ENCODE measurements at places on chromosomes 5 and 9. TPM values are rescaled to one million over a fixed set of nuclear protein-coding genes. Genes with fewer than 3 reads are reported as not detected.

INSYN2B gene
- total RNA-seq, result not detected

GRCh38 chr5:3886524-3887451, 291.2 kb downstream of the IRX1 start:
- DNase-seq, result no peak
- no peak overlapping the region for H3K27ac ChIP-seq
- H3K36me3 ChIP-seq, result no peaks in the 10 kb centered on the region
- no peaks in the 10 kb centered on the region for H3K27me3 ChIP-seq
- H3K4me1 ChIP-seq, result no peaks in the 10 kb centered on the region

GRCh38 chr5:69011910-69012309, 81.9 kb upstream of the SLC30A5 start:
- H3K27ac ChIP-seq, result no peak overlapping the region
- H3K27me3 ChIP-seq, result no peaks in the 10 kb centered on the region
- H3K4me1 ChIP-seq, result no peaks in the 10 kb centered on the region

- H3K4me1 ChIP-seq, result peaks cover 44% of the 10 kb centered on the region
- peak overlapping the region; percentile 95 for H3K27ac ChIP-seq
- DNase-seq, result peak; percentile 45
Observed at GRCh38 chr9:129140397-129141065, 29.3 kb downstream of the PTPA start.

DNA sequence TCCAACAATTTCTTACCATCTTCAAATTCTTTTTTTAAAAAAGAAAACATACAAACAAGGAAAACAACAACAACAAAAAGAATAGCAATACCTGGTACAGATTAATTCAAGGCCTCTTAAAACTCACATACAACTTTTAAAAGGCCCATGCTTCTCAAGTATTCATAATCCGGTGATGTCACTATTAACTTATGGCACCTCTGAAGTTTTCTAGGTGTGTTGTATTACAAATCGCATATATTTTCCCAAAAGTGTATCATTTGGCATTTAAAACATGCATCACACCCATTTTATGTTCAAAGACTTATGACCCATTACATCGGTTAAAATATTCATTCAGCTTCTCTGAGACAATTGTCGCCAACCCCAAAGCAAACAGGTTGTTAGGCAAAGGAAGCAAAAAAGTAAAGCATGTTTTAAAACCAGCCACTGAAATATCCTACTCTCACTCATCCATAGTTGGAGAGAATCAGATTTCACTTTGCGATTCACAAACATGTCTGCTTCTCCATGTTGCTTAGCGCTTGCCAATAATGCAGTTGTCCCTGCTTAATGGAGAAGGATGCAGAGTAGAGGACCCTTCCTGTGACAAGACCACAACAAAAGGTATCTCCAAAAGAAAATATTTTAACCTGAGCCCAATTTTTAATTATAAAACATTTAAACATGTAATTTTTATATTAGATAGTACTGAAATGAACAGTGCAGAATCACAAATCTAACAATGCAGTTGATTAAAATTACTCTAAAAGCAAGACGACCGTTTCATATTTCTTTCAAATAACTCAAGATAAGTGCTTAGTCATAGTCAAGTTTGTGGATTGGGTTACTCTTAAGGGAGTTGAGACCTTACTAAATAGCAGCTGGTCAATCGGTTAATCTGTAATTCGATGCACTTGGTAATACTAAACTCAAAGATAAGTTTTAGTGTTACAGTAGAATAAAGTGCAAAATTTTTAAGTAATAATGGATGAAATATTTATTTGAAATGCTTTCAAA, 1.6 kb downstream of the SKP1 start:
- no peaks in the 10 kb centered on the region for H3K27me3 ChIP-seq
- H3K36me3 ChIP-seq, result peaks cover 34% of the 10 kb centered on the region
- DNase-seq, result no peak
- H3K4me3 ChIP-seq, result peak overlapping the region; percentile 98
- H3K27ac ChIP-seq, result peak overlapping the region; percentile 98

Data from CD4-positive, alpha-beta T cell (primary cell).